ENCODE measurements at places on chromosomes 13 and 19.

DNA sequence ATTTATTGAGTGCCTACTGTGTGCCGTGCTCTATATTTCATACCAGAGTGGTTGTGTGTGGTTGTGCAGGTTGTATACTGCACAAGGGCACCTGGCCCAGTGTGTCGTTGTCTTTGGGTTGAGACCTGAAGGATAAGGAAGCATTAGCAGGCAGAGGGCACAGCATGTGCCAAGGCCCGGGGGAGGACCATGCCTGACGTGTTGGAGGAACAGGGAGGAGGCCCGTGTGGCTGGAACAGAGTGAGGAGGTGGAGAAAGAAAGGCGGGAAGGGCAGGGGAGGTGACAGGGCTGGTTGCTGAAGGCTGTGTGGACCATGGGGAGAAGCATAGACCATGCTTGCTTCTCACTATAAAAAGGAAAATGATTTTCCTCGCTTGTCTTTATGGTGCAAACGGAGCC is 26.8 kb downstream of the CELF5 start:
- no peak for DNase-seq

DNA sequence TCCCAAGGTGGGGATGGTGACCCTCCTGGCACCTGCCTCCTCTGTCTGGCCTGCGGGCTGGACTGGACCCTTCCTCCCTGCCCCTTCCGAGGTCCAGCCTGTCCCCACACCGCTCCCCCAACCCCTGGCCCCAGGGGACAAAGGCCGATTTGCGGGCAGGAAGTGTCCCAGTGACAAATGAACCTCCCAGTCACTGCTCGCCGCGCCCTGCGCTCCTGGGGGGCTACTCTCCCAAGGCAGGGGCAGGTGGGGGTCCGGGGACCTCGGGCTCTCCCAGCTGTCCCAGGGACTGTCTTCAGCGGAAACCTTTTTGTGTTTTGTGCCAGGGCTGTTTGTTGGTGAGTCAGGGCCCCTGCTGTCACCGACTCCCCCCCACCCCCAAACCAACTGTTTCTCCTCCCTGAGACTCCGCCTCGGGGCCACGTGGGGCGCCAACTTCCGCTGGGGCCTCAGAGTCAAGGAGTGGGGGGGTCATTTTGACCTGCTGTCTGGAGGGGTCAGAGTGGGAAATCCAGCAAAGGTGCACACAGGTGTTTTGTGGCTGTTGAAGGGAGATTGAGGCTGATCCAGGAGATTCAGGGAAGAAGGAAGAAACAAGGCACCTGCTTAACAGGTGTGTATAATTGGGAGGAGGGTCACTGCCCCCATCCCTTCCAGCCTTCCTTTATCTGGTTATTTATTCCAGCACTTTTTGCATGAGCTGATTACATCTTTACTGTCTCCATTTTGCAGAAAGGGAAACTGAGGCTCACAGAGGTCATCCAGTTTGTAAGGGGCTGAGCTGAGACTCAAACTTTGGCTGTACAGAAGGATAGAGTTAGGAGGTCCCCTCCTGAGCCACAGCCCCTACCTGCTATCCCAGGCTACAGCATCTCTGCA is 831 bp downstream of the PGPEP1 start:
- DNase-seq, result peak; percentile 63

DNA sequence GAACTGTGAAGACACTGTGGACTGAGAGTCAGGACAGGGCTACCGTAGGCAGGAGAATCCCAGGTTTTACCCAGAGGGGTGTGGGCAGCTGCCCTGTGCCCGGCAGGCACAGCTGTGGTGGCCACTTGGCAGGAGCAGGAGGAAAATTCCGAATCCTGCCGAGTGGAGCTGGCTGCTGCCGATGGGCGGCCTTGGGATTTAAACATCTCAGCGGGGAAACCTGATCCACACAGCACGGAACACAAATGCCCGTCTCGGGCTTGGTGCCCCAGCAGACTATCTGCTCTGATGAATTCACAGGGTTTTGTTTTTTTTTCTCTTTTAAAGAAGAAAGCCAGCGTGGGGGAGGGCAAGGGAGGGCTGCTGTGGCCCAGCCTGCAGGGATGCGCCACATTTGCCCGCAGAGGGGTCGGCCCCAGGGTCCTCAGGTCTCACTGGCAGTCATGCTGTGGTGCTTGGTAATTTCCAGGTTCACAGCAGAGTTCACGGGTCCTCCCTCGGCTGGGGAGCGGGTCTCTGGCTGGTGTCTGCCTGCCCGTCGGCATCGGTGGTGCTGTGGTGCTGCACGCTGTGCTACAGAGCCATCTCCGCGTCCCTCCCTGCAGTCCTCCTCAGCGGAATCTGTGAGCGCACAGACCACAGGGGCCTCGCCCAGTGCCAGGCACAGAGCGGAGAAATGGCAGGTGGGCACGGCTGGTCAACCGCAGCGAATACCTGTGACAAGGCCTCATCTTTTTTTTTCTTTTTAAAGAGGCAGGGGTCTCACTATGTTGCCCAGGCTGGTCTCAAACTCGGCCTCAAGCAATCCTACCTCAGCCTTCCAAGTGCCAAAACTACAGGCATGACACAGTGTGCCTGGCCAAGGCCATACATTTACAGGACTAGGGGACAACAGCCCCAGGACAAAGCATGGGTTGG is 28.1 kb downstream of the MPND start:
- DNase-seq, result no peak

DNA sequence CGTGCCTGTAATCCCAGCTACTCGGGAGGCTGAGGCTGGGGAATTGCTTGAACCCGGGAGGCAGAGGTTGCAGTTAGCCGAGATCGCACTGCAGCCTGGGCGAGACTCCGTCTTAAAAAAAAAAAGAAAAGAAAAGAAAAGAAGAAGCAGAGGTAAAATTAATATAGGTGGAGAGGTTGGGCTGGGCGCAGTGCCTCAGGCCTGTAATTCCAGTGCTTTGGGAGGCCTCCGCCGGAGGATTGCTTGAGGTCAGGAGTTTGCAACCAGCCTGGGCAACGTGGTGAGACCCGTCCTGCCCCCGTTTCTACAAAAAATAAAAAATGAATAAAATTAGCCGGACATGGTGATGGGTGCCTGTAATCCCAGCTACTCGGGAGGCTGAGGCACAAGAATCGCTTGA is 912 bp upstream of the TUBA3C start:
- DNase-seq, result no peak

DNA sequence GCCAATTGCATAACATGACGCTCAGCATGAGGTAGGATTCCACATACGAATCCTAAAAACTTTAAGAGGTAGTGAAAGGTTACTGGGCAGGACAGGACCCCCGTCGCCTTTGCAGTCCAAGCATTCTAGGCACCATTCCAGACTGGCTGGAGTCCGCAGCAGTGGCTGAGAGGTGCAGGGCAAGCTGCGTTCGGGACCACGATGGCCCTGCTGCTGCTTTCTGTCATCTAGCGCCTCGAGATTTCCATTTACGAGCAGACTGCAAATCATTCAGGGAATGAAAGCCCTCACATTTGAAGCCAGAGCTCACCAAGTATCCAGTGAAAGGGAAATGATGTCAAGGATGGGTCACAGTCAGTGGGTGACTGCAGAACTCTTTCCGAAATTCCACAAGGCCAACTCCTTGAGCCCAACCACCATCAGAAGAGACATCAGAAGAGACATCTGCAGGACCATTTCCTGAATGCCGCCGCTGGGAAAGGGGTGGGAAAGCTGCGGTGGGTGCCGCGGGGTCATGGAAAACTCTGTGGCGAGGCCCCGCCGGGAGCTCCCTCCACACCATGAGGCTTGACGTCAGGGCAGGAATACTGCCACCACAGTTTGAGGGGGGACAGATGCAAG is 88.3 kb downstream of the COL4A1 start:
- DNase-seq, result no peak

GRCh38 chr13:36997716-36998427 is 1.3 kb downstream of the ALG5 start:
- DNase-seq, result no peak

DNA sequence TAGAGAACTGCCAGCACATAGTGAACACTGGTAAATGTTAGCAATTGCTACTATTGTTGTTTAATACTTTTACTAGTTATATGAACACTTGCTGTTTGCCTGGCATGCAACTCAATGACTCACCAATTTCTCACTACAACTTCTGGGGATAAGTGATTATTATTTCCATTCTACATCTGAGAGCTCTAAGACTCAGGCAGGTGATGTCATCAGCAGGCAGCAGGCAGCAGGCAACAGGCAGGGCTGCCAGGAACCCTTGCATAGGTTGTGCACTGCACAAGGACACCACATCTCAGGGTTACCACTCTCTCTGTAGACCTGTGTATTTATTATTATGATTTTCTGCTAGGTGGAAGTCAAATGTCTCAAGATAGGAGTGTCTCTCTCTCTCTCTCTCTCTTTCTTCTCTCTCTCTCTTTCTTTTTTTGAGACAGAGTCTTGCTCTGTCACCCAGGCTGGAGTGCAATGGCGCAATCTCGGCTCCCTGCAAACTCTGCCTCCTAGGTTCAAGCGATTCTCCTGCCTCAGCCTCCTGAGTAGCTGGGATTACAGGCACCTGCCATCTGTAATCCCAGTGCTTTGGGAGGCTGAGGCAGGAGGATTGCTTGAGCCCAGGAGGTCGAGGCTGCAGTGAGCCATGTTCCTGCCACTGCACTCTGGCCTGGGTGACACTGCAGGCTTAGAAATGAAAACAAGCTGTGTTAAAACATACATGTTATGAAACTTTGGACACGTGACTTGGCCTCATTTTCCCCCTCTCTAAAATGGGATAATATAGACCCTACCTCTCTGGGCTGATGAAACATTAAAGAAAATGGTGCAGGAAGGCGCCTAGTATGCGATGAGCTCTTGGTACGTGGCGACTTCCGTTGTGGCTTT is 22.7 kb downstream of the HPN start:
- no peak for DNase-seq

DNA sequence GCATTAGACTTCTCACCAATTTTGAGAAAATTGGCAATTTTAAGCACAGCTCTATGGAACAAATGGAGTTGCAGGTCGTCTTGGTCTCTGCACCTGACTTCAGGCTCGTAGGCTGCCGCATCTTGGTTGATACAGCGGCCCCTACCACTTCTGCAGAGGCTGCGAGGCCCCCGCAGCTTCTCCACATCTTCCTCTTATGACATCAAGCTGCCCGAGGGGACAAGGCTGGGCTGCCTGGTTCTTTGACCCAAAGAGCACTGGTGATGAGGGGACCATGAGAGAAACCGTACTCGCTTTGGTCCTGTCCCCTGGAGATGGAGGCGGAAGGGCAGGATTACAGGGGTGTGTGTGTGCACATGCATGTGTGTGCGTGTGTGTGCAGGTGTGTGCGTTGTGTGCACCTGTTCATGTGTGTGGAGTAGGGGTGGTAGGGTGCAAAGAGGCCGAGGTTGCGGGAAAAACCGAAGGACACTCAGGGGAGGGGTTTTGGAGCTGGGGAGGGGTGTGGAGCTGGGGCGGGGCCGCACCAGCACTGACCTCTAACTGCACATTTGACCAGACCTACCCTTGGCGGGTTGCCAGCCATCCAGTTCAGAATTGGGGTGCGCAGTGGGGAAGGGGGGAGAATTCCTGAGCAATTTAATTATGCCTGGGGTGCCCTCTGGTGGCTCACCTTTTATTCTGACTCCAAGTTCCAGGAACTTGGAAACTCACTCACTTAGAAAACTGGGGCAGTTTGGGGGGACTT is 65.1 kb upstream of the ARHGEF7 start:
- DNase-seq, result peak; percentile 12

GRCh38 chr19:38228005-38228377 is 4.0 kb upstream of the DPF1 start:
- no peak for DNase-seq

- no peak for DNase-seq
Observed at GRCh38 chr19:56137405-56137804, 3.7 kb upstream of the ZNF444 start.

- DNase-seq, result peak; percentile 59
Observed at GRCh38 chr19:53156850-53157249, 2.0 kb downstream of the ZNF347 start.

- DNase-seq, result no peak
Observed at GRCh38 chr19:13461536-13461935, 44.7 kb downstream of the CACNA1A start.

- no peak for DNase-seq
Observed at GRCh38 chr13:112796190-112796915, 106.5 kb downstream of the ATP11A start.

DNA sequence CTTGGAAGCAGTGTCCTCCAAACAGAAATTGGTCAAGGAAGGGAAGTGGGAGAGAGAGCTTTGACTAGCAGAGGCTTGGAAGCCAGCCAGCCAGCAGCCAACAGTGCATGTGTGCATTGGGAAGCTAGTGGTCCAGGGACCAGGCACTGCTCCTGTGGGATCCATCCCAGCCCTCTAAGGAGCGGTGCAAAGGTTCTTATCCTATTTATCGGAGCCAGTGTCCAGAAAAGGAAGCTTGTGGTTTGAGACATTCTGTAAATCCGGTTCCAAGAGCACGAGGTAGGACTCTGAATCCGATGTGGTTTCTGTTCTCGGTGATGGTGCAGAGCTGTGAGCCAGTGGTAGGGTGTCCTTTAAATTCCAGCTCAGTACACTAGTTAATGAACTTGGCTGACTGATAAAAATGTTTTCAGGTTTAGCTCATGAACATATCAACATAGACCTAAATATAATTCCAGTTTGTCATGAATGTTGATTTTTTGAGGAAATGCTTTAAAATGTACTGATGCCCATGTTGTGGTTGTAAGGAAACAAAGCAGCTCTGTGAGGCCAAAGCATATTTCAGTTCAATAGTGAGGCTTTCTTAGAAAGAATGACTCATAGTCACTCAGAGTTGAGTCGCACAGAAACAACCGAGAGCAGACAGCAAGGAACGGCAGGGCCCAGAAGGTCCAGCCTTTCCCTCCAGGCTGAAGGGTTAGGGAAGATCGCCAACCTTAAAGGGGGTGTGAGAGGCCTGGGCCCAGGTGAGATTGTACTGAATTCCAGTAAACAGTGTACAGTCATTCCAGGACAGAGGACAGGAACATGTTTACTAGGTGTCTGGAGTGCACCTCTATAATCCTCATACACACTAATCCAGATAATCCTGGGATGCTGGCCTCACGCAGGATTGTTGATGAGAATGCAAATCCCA is 21.5 kb upstream of the GARRE1 start:
- peak; percentile 82 for DNase-seq

DNA sequence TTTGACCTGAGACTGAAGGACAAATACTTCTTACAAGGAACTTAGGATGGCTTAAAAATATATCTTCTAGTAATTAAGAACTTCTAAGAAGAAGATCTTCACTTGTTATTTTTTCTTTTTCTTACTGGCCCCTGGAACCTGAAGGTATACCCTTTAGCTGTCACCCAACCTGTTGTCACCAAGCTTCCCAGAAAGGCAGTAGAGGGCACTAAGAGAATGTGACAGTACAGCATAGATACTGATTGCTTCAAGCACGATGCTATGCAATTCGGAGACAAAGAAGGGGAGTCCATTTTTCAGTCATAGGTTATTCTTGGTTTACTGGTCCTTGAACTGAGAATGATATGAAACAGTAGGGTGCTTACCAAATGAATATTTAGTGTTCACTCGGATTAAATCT is 208.3 kb upstream of the PCDH9 start:
- DNase-seq, result no peak
